ENCODE measurements at places on chromosomes 3 and 15.
A peak's percentile ranks its signal among the peaks of the same experiment; 100 is the strongest.

- no peak for DNase-seq
Observed at GRCh38 chr15:91307601-91308000, 207.5 kb downstream of the SV2B start.

GRCh38 chr3:94162700-94163099, 99.8 kb downstream of the NSUN3 start:
- no peak for DNase-seq

DNA sequence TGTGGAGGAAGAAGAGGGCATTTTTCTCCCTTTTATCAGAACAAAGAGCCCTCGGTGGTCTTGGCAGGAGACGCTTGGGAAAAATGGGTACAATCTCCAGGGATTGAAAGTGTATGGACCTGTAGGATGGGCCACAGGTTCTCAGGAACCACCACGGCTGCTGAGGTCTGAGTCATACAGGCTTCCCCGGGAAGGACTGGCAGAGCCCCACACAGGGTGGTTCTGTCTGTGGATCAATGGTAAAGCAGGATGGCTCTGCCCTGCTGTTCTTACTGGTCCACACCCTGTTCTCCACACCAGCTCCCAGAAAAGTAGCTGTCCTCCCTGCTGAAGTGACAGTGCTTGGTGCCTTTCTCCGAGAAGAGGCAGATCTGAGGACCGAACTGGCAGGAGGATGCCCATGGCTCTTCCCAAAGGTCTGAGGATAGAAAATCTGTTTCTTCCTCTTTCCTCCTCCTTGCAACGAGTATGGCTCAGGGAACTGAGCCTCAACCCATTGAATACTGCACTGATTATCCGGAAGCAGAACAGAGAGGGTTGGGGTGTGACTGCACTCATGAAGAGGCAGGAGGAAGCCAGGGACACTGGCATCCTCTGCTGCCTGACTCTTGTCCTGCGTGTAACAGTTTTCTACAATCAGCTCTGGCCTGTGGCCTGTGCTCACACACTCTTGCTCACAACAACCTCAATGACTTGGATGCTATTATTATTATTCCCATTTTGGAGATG, 39.0 kb downstream of the KIF9 start:
- no peak for DNase-seq

GRCh38 chr3:22216601-22217000, 465.6 kb upstream of the ZNF385D start:
- no peak for DNase-seq

DNA sequence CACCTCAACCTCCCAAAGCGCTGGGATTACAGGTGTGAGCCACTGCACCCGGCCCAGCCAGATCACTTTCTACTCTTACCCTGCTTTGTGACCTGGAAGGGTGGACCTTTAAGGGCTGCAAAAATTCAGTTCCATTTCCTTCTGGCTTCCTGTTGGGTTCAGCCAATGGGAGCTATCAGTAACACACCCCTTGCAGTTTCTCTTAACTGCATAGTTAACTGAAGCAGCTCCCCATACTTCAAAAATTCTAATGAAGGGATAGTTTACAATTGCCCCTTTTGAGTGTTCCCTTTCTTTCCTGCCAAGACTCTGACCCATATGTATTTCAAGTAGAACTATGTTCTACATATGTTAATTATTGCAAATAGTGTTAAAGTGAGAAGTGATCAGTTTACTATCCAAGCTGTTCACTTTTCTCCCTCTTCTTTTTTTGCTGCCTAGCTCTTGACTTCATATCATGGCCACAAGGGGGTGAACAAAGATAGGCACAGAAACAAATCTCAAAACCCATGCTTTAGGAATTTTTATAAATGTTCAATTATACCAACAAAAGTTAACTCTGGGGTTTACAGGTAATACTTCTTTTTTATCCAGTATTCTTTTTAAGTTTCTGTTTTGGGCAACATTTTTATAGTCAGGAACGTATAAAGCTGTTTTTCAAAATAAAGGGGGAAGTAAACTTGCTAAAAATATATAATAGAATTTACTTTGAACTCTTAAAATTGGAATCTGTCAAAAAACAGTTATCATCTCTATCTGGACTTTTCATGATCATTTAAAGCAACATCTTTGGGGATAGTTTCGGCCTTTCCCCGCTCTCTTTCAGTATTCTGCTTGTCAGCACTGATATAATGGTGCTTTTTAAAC, 8.1 kb downstream of the PGBD4 start:
- DNase-seq, result peak; percentile 12

DNA sequence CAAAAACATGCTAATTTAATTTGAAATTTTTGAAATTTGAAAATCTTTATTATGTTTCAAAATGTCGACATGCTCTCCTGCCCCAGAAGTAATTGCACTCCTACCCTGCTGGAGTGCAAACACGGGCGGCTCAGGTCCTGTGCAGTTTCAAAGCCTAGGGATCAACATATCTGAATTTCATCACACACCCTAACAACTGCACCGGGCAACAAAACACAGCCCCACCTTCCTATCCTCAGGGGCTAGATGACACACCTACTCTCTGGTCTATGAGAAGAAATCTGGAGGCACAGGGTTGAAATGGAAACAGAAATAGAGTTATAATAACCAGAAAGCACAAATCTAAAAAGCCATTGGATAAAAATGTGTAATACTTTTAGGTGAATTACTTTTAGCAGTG, 61.4 kb downstream of the BFSP2 start:
- DNase-seq, result no peak
